NAMALWA (cell line): ENCODE measurements at places on chromosomes 5 and 9.
A peak's percentile ranks its signal among the peaks of the same experiment; 100 is the strongest.

DNA sequence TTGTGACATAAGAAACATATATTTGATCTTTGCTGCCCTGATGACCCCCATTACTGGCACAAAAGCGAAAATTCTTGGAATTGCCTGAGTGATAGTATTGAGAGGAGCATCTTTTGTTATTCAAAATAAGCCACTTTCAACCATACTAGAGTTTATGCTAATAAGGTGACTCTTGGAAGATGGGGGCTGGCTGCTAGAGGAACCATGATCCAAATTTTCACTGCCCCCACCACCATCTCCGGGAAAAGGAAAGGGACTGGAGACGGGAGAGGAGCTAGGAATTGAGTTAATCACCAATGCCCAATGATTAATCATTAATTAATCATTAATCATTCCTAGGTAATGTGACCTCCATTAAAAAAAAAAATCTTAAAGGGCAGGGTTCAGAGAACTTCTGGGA, 25.6 kb downstream of the FBXW11 start:
- no peak for DNase-seq

GRCh38 chr9:125241863-125242739, 958 bp upstream of the HSPA5 start:
- peak; percentile 29 for DNase-seq

GRCh38 chr9:134408389-134408788, 82.1 kb downstream of the RXRA start:
- DNase-seq = no peak

DNA sequence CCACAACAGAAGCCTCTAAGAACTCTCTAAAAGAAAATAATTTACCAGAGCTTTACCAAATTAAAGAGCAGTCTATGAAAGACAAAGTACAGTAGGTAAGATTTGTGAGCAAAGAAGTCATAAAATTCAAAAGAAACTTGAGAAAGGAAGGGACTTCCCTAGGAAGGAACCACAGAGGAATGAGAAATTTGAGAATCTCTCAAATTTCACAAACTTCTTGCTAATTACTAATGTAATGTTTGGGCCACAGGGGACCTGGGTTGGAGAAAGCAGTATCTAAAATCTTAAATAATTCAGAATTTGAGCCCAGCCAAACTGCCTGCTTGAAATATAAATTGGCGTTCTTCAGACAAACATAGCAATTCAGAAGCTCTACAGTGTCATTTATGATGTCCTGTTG, 225.0 kb upstream of the PRR16 start:
- DNase-seq = no peak

- DNase-seq = no peak
Measured at GRCh38 chr9:96214635-96215034, 87.3 kb downstream of the HSD17B3 start.
